ENCODE measurements at places on chromosomes 7 and 10. TPM values are rescaled to one million over a fixed set of nuclear protein-coding genes. Genes with fewer than 3 reads are reported as not detected.

DGKI gene
- 1.8 TPM for polyA plus RNA-seq

TFR2 gene
- polyA plus RNA-seq, result 0.78 TPM

TBXAS1 gene
- polyA plus RNA-seq, result 25.6 TPM

TEX47 gene
- polyA plus RNA-seq, result not detected

GIMAP1 gene
- 3.1 TPM for polyA plus RNA-seq

EBLN1 gene
- not detected for polyA plus RNA-seq

NRG3 gene
- 12.6 TPM for polyA plus RNA-seq

CPEB3 gene
- 3.0 TPM for polyA plus RNA-seq

ZCCHC24 gene
- 20.8 TPM for polyA plus RNA-seq

SEMA3D gene
- 43.1 TPM for polyA plus RNA-seq

PLAU gene
- 34.4 TPM for polyA plus RNA-seq

CALY gene
- polyA plus RNA-seq, result not detected

ACHE gene
- polyA plus RNA-seq, result 3.2 TPM

KAZALD1 gene
- polyA plus RNA-seq, result 9.5 TPM

DNAH11 gene
- 2.2 TPM for polyA plus RNA-seq

Data from right renal cortex interstitium (tissue), 3 donors.